ENCODE measurements at places on chromosomes 6 and 20. TPM values are rescaled to one million over a fixed set of nuclear protein-coding genes. Genes with fewer than 3 reads are reported as not detected.
A peak's percentile ranks its signal among the peaks of the same experiment; 100 is the strongest.

CALHM4 gene
- total RNA-seq: 0.13 TPM

DNA sequence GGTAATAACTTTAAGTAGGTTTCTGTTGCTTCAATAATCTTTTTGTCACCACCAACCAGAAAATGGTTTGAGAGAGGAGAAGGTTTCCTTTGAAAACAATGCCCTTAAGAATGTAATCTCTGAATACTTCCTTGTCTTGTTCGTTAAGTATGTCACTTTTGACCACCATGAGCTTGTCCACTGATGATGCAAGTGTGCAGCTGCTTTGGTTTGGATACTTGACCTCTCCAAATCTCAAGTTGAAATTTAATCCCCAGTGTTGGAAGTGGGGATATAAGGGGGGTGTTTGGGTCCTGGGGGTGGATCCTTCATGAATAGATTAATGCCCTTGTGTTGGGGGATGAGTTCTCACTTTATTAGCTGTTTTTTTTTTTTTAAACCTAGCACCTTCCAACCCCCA is 985.4 kb downstream of the EPHA7 start:
- no peak for DNase-seq

RSPO3 gene
- not detected for total RNA-seq

- DNase-seq: no peak
Observed at GRCh38 chr6:45951321-45952167, 64.1 kb downstream of the CLIC5 start.

DNA sequence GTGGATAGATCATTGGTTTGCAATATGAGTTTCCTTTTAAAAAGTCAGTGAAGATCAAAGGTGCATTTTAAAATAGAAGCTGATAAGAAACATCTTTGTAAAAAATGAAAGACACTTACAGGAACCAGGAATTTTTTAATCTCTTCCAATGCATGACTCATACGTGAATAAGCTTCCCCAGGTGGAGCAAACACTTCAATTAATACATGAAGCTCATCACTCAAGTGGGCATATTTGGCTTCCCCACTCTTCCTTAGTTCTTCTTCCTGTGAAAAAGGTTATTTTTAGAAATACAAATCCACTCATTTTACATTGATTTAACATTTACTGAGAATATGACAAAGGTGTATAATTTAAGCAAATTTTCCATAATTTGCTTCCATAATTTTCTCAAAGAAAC is 308.1 kb downstream of the KHDRBS2 start:
- no peak for DNase-seq

- no peak for DNase-seq
Observed at GRCh38 chr20:39983655-39984054, 705.4 kb downstream of the MAFB start.

GRCh38 chr6:166005944-166006899 is 161.4 kb downstream of the TBXT start:
- DNase-seq: no peak

GABRR1 gene
- total RNA-seq: not detected

DBNDD2 gene
- total RNA-seq: 6.4 TPM

DNA sequence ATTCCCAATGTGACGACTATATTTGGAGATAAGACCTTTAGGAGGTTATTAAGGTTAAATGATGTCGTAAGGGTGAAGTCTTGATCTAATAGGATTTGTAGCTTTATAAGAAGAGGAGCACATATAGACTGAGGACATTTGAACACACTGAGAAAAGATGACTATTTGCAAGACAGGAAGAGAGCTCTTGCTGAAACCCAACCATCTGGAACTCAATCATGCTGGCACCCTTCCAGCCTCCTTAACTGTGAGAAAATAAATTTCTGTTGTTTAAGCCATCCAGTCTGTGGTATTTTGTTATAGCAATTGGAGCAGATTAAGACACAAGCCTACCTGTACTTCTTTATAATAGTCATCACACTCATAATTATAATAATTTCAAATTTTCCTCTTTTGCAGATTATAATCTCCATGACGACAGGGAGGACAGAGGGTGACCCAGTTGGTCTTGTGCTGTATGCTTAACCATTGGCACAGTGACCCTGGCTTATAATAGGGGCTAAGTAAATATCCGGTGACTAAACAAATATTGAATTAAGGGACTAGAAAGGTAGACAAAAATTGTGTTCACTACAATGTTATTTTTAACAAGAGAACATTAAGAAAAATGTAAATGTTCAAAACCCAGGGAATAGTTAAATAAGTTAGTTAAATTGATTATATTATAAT is 206.4 kb upstream of the HDDC2 start:
- peak; percentile 85 for DNase-seq

GRCh38 chr6:135148889-135149288 is 32.2 kb upstream of the MYB start:
- DNase-seq: no peak

DACT2 gene
- not detected for total RNA-seq

DNA sequence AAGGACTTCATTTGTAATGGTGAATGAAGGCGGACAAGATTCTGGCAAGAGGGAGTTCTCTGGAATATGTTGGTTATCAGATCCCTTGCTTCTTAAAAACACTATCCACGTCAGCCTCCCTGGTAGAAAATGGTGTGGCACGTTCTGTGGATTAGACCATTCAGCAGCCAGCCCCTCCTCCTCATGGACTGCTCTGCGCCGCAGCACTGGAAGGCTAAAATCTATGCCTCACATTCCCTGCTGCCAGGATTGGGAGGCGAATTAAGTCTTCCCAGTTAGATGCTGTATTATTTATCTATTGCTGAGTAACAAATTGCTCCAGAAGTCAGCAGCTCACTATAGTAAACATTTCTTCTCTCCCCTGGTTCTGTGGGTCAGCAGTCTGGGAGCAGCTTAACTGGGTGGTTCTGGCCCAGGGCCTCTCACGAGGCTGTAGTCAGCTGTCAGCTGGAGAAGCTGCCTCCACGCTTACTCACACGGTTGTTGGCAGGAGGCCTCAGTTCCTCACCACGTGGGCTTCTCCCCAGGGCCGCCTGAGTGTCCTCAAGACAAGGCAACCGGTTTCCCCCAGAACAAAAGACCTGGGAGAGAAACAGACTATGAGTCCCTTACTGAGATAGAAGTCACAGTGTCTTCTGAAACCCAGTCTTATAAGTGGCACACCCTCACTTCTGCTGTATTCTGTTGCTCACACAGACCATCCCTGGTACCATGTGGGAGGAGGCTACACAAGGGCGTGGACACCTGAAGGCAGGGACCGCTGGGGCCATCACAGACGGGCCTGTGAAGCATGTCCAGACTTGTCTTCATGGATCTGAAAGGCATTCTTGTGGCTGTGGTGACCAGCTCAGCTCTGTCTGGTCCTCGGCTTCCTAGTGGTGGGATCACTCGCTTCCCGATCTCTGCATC is 101.0 kb downstream of the NRN1 start:
- DNase-seq: no peak

DEF6 gene
- 0.51 TPM for total RNA-seq

DNA sequence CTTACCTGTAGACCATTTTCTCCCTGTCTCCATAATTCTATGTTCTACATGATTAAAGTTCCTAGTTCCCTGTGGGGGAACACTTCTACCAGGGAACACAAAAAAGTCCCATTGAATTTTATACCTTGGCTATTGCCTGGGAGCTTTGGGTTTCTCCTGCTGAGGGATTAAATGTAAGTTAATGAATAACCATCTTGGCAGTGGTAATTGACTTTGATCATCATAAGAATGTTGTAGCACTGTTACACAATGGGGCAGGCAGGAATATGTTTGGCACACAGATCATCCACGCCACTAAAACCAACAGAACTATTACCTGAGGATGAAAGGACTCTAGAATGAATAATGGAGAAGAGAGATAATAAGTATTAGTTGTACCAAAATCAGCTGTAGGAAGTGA is 1106.2 kb upstream of the GJE1 start:
- no peak for DNase-seq

GRCh38 chr6:34057790-34058189 is 88.1 kb downstream of the GRM4 start:
- no peak for DNase-seq

DNA sequence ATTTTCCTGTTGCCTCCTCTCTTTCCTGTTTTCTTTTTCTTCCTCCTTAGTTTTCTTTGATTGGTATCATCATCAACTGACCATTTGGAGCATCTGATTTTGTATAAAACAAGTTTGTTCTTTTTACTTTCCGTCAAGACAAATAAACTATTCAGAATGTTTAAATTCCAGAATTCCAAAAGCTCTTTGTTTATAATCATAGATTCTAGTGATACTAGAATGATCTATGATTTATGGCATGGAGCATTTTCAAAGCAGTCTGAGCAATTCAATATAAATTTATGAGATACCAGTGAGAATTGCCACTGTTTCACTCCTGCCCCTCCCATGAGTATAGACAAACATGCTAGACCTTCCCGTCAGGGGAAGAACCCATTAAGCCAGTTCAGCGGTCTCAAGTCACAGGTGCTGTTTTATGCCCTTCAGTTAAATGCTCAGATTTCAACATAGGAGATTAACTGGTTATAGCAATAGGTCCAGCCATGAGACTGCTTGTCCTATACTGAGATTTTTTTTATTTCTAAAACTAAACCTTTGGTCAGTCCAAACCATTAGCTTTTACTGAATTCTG is 60.7 kb downstream of the GRIK2 start:
- DNase-seq: no peak

DNA sequence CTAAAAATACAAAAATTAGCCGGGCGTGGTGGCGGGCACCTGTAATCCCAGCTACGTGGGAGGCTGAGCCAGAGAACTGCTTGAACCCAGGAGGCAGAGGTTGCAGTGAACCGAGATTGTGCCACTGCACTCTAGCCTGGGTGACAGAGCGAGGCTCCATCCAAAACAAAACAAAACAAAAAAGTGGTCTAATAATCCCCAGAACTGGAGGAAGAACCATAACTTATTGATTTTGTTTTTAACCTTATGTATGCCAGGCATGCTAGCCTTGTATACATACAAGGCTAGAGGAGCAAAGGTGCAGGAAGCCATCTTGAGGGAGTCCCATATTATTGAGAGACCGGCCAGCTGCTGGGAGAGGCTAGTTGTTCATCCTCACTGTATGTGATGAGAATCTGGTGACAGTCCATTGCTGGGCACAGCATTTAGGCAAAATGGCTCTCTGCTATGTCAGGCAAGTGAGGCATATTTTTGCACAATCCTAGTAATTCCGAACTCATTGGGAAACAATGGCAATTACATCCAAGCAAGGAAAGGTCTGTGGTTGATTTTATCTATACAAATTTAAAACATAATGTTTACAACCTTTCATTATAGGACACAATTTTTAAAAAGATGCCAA is 18.0 kb downstream of the HFE start:
- no peak for DNase-seq

DNA sequence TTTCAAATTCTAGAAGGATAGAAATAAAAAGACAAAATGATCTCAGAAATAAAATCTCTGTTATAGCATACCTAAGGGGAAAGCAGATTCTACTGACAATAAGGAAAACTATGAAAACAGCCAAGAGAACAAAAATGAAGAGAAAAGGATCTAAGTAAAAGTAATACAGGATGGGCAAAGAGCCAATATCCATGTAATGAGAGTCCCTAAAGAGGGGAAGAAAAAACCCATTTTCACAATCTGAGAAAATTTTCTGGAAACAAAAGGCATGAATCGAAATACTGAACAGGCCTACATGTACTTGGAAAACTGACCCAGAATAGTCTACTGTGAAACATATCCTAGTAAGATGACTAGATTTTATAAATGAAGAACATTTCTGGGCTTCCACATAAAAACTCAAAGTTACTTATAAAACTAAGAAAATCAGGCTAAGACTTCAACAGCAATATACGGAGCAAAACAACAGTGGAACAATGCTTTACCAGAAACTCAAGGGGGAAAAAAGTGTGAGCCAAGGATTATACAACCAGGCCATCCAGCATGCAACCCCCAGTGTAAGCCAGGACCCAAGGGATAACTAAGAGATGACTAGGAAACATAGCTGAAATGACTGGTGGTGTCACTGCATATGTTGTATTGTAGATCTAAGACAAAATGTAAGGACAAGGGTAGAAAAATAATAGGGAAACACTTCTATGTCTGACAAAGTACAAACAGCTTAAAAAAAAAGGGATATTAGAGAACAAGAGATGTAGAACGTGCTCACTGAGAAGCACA is 10.2 kb downstream of the NAPB start:
- no peak for DNase-seq

DNA sequence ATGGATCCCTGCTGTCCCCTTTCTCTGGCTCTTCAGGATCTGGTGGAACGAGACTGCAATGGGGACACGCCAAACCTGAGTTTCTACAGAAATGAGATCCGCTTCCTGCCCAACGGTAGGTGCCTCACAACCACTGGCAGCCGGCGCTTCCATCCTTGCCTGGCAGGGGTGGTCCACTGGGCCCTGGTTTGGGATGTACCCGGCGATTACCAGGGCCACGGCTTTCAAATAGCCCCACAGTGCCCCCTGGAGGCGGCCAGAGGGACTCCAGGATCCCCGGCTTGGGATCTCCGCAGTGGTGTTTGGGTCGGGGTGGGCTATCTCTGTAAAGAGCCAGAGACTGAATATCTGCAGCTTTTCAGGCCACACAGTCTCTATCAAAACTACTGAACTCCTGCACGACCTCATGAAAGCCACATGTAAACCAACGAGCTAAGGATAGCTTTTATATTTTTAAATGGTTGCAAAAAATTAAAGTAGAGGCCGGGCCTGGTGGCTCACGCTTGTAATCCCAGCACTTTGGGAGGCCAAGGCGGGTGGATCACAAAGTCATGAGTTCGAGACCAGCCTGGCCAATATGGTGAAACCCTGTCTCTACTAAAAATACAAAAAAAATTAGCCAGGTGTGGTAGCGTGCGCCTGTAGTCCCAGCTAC is 3.7 kb downstream of the OGFR start:
- DNase-seq: peak; percentile 57

PACSIN1 gene
- not detected for total RNA-seq

- DNase-seq: no peak
Observed at GRCh38 chr6:18380851-18381250, 6.3 kb upstream of the RNF144B start.

DNA sequence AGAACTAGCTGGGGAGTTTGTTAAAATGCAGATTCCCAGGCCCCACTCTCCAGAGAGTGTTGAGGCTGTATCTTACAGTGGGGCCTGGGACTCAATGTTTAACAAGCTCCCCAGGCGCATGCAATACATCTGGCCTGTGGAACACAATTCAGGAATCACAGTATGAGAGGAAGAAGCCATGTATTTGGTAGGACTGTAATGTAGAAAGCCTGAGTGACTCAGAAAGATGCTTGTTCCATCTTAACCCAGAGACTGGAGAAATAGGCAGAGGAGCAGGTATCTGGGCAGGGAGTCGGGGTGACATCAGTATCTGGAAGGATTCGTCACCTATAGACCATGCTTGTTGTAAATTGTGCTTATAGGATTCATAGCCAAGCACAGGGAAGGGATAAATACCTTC is 90.5 kb downstream of the UNC5CL start:
- no peak for DNase-seq

DNA sequence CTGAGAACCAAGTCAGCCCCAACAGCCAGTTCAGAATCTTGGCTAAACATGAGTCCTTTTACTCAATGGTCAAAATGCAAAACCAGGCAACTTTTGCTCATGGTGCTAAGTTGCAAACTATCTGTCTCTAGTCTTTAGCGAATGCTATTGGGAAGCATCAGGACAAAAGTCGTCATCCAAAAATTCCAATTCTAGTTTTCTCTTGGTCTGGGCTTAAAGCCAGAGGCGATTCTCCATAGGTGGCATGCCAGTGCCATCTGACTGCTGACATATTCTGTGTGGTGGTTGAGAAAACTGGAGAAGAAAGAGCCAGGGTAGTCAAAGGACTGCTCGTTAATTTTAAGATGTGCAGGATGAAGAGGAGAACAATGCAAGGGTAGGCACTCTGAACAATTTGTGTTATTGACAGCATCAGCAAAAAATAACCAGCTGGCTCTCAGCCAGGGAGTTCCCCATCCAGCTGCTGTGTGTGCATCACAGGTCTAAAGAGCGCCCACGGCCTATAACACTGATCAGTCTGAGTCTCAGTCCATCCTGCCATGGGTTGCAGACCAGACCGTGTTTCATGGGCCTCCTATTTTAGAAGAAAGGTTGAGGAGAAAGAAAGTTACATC is 313.6 kb downstream of the ALDH8A1 start:
- DNase-seq: peak; percentile 71

All from dermis microvascular lymphatic vessel endothelial cell (primary cell).